ENCODE measurements at places on chromosomes 6 and 20. TPM values are rescaled to one million over a fixed set of nuclear protein-coding genes. Genes with fewer than 3 reads are reported as not detected.

- no peak for DNase-seq
Measured at GRCh38 chr20:4508773-4509172, 212.9 kb upstream of the PRND start.

DNA sequence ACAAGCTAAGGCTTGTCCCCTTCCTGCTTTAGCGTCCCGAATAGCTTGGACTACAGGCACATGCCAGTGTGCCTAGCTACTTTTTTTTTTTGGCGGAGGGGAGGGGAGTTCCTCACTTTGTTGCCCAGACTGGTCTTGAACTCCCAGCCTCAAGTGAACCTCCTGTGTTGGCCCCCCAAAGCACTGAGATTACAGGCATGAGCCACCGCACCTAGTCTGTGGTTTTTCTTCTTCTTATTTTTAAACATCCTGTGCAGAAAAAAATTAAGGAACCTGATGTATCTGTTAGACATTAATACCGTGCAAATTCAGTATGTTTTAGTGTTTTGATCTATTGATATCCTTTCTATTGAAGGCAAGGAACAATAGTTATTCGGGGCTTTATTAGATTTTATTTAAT is 25.7 kb downstream of the HIVEP1 start:
- DNase-seq: no peak

DNA sequence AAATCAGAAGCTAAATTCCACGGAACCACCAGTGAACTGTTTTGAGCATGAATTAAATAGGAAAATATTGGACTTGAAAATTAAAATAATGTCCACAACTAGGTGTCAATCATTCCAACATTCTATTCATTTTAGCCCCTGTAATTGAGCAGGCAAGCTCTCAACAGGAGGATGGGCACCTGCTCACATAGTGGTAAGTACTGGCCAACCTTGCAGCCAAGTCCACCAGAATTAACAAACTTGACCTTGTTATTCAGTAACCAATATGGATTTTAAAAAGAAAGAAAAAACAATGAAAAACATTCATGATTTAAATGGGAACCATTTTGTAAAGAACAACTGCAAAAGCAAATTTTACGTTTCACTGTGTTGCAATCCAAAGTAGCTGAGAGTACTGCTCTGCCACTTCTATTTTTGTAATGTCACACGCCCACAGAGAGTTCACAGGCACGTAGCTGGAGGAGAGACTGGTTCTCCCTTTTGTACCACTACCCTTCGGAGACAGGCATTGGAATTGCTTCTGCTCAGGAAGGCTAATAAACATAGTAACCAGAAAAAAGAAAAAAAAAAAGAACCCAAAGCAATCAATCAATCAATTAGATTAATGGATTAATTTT is 75.2 kb upstream of the F13A1 start:
- DNase-seq: no peak

DNA sequence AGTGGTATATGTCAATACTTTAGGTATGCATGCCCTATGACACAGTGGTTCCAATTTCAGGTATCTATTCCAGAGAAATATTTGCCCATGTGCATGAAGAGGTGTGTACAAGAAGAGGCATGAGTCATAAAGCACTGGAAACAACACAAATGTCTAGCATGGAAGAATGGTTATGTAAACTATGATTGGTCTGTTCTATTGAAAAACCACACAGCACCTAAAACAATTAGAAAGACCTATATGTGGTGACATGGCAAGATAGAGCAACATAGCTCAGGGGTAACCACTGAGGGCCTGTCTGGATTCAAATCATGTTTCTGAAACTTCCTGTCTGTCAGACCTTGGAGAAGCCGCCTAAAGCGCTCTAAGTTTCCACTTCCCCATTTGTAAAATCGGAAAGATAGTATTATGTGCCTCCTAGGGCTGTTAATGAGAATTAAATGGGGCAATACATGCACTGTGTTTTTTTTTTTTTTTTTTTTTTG is 76.0 kb upstream of the SHLD1 start:
- DNase-seq: no peak

- DNase-seq: no peak
Measured at GRCh38 chr6:21891080-21891479, 297.5 kb downstream of the SOX4 start.

KCNK5 gene
- total RNA-seq: 1.2 TPM

DNA sequence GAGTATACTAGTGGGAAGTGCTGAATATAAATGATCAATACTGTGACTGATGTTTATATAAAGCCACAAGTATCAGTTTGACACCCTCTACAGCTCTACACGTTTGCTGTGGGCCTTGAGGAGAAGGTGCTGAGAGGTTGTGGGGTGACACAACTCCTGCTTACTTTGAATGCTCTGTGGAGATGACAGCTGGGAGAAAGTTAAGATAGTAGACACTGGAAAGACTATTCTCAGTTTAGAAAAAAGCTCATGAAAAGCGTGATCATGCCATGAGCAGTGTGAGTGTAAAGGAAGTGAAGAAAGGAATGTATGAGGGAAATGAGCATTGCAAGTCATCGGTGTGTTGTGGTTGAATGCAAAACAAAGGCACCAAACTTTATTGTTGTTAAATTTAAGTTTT is 215.8 kb downstream of the UTRN start:
- no peak for DNase-seq

DNA sequence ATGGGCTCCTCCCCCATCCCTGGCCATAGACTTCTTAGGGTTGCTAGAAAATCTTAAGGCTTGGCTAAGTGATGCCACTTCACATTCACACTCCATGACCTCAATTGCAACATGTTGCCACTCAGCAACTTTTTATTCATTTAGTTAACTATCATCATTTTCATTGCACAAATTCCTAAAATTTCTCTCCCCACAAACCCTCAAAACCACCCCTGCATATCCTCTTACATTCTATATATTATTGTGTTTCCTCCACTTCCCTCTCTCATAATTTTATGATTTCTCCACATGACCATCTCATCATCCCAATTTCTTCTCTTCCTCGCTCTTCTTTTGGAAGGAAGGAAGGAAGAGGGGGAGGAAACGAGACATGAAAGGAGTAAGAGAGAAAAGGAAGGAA is 436.0 kb downstream of the HACE1 start:
- no peak for DNase-seq

PSORS1C1 gene
- 1.9 TPM for total RNA-seq

GRCh38 chr6:90403489-90404381 is 107.1 kb upstream of the BACH2 start:
- peak; percentile 57 for DNase-seq

- no peak for DNase-seq
Measured at GRCh38 chr20:54229566-54230160, 21.8 kb downstream of the PFDN4 start.

DLGAP4 gene
- 64.3 TPM for total RNA-seq

- DNase-seq: no peak
Measured at GRCh38 chr6:114092943-114093342, 122.0 kb upstream of the HDAC2 start.

SOX18 gene
- 83.4 TPM for total RNA-seq

DNA sequence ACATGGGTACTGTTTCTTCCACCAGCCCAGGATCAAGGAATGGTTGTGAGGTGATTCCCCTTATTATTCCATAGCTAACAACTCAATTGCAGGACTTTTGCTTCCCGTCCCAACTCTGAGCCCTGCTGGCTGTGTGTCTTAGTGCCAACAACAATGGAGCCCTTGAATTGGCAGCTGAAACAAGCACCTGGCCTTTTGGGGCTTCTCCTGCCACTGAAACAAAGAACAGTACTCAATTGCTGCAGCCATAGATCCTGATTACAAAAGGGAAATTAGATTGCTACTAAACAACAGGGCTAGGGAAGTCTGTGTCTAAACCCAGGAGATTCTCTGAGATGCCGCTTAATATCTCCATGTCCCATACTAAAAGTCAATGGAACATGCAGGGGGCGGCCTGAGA is 61.3 kb upstream of the CARMIL1 start:
- no peak for DNase-seq

DNA sequence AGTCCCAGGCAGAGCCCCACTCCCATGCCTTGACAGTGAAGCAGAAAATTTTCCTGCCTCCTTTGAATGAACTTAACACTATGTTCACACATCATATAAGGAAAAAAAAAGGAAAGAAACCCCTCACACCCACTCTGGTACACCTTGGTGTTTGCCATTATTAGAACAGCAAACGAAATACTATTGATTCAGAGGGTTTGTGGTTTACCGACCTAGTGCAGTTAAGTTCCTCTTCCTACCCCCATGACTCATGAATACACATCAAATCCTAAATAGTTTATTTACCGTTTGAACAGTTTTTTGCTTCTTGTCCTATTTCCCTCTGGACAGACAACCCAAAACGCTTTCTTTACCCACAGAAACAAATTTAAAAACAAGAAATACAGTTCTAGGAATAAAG is 237.7 kb downstream of the FOXA2 start:
- DNase-seq: no peak

- DNase-seq: peak; percentile 22
Measured at GRCh38 chr6:10465629-10466499, 51.0 kb upstream of the TFAP2A start.

GRCh38 chr6:160028487-160029275 is 59.8 kb downstream of the IGF2R start:
- no peak for DNase-seq

MYO6 gene
- 10.0 TPM for total RNA-seq

SLC44A4 gene
- total RNA-seq: not detected

PREX1 gene
- 17.4 TPM for total RNA-seq

GJA10 gene
- not detected for total RNA-seq

PROKR2 gene
- not detected for total RNA-seq

- DNase-seq: no peak
Measured at GRCh38 chr6:7242835-7243178, 70.2 kb downstream of the SSR1 start.

DNA sequence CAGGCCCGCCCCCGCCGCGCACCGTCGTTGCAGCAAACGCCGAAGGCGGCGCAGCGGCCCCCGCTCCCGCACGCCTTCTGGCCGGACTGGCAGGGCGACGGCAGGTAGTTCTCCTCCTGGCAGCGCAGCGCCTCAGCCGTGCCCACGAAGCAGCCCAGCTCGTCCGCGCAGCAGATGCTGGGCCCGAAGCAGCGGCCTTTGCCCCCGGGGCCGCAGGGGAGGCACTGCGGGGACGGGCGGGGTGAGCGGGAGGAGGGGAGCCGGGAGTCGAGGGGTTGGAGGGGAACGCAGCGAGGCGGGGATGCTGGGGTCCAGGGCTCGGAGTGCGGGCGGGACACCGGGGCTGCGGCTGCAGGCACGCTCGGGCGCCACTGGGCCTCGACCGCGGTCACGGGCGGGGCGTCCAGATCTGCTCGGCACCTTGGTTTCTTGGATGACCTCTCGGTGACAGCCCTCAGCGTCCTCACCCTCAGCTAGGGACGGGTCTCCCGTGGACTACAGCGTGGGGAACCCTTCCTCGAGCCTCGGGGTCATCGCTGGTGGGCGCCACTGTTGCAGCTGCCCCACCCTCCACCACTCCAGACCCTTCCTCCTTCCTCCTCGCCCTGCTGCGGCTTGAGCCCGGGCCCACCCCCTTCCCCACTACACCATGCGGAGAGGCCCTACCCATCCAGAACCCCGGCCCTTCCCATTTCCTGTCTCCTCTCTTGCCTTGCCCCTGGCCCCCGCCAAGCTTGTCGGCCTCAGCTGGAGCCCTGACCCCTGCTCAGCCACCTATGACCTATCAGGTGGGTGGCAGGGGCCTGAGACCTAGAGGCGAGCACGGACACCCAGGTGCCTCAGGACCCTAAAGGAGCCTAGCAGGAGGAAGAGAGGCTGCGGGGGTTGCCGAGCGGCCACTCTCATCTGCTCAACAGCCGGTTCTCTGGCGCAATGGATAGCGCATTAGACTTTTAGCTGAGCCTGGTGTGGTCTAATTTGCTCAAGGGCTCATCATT is 1.3 kb downstream of the AVP start:
- DNase-seq: no peak

EYS gene
- not detected for total RNA-seq

GRCh38 chr6:28433119-28433518 is 10.2 kb downstream of the ZSCAN23 start:
- no peak for DNase-seq

CD24 gene
- 0.47 TPM for total RNA-seq

- peak; percentile 63 for DNase-seq
Measured at GRCh38 chr6:137823826-137824555, 43.1 kb upstream of the TNFAIP3 start.

VSTM2L gene
- 158 TPM for total RNA-seq

- DNase-seq: no peak
Measured at GRCh38 chr6:79143320-79143898, 65.4 kb upstream of the PHIP start.

DNA sequence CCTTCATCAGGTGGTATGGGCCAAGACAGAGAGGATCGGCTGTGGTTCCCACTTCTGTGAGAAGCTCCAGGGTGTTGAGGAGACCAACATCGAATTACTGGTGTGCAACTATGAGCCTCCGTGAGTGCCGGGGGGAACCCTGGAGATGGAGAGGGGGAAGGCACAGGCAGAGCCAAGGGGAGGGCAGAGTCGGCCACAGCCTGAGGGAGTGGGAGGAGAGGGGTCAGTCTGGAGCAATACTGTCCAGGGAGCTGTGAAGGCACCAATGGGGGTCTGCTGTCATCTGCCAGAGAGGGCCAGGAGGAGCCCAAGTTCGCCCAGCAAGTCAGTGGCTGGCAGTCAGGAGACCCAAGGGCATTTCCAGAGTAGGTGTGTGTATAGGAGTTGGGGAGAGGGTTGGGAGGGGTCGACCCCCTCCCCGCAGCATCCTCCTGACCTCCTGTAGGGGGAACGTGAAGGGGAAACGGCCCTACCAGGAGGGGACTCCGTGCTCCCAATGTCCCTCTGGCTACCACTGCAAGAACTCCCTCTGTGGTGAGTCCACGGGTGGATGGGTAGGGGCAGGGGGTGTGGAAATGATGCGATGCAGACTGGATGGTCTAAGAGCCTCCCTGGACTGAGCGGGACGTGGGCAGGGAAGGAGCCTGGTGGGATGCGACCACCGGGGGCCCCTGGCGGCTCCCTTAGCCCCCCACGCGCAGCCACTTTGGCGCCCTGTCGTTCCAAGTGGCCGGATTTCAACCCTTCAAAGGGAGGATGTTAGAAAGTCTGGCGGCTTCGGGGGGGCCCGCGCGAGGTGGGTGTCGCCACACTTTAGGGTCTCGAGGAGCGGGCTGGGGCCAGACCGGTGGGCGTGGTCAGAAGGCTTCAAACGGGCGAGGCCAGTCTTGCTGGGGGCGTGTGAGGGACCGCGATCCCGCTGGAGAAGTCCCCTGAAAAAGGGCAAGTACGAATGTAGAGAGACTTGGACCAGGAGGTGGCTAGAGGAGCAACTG is 7.2 kb downstream of the PI16 start:
- no peak for DNase-seq

ID1 gene
- 222 TPM for total RNA-seq

- no peak for DNase-seq
Measured at GRCh38 chr6:11398451-11399326, 138.9 kb upstream of the TMEM170B start.

HTR1B gene
- total RNA-seq: not detected

SPAG4 gene
- total RNA-seq: 2.5 TPM

- no peak for DNase-seq
Measured at GRCh38 chr6:144156991-144157390, 6.7 kb downstream of the STX11 start.

GRCh38 chr6:92589996-92590395 is 829.4 kb downstream of the EPHA7 start:
- DNase-seq: no peak

REM1 gene
- total RNA-seq: 1.6 TPM
